ENCODE measurements at places on chromosomes 4 and X.

DNA sequence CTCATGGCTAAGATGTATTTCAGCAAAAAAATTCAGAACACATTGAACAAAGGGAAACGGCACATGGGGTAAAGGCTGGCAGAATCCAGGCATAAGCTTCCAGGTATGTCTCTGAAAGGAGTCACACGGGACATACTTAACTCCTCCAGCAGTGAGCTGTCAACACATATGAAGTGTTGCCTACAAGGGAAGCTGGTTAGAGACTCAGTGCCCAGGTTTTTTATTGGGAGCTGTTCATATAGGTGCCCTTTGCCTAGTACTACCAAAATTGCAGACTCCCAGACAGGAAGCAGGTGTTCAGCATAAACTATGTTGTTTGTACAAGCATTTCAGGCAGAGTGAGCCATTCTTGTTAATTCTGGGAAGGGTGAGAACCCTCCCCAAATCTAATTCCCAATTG, 77.4 kb upstream of the PUDP start:
- H3K27me3 ChIP-seq: no peaks in the 10 kb centered on the region
- no peak overlapping the region for H3K27ac ChIP-seq
- no peak overlapping the region for H3K4me3 ChIP-seq
- H3K36me3 ChIP-seq: no peaks in the 10 kb centered on the region

DNA sequence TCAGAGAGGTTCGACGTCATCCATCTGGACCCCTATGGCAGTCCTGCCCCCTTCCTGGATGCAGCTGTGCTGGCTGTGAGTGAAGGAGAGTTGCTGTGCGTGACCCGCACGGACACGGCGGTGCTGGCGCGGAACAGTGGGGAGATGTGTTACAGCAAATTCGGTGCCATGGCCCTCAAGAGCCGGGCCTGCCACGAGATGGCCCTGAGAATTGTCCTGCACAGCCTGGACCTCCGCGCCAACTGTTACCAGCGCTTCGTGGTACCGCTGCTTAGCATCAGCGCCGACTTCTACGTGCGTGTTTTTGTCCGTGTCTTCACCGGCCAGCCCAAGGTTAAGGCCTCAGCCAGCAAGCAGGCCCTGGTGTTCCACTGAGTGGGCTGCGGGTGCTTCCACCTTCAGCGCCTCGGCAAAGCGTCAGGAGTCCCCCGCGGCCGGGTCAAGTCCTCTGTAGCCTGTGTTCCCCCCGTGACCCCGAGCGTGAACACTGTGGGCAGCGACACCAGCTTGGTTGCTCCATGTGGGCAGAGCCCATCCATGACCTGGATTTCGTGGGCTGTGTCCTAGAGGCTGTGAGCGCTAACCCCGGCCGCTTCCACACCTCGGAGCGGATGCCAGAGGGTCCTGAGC, 186.7 kb upstream of the SLITRK2 start:
- no peaks in the 10 kb centered on the region for H3K4me1 ChIP-seq
- H3K27ac ChIP-seq: no peak overlapping the region
- H3K36me3 ChIP-seq: no peaks in the 10 kb centered on the region
- H3K27me3 ChIP-seq: no peaks in the 10 kb centered on the region
- DNase-seq: no peak

- no peaks in the 10 kb centered on the region for H3K4me1 ChIP-seq
- no peak overlapping the region for H3K4me3 ChIP-seq
- no peaks in the 10 kb centered on the region for H3K36me3 ChIP-seq
- no peak for DNase-seq
- H3K27me3 ChIP-seq: no peaks in the 10 kb centered on the region
- no peak overlapping the region for H3K27ac ChIP-seq
Measured at GRCh38 chr4:122038896-122039295, 87.0 kb upstream of the TRPC3 start.

DNA sequence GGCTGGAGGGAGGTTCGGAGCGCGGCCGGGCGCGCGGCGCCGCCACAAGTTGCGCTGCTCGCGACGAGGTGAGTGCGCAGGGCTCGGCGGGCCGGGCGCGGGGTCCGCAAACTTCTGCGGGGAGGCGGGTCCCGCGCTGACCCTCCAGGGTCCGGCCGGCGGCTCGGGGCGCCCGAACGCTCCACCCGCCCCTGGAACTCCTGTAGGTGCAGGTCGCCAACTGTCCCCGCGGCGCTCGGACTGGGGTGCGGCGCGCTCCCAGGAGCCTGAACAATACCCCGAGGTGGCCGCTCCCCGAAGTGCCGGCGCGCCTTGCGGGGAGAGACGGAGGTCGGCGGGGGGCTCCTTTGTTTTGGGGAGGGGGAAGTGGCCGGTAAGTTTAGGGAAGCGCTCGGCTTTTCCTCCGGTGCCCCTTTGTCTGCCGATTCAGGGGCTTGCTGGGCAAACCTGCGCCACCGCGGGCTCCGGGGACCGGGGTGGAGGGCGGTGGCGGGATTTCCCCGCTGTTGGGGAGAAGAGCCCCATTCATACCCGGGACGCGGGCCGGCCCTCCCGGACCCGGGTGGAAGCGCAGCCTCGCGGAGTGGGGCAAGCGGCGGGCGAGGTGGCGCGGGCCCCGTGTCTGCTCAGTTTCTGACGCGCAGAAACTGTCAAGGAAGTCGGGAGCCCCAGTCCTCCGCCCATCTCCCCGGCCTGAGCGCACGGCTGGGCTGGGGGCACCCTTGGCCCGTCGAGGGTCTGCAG, 694 bp downstream of the TBL1X start:
- no peaks in the 10 kb centered on the region for H3K27me3 ChIP-seq
- peak overlapping the region; percentile 57 for H3K4me3 ChIP-seq

- H3K27me3 ChIP-seq: no peaks in the 10 kb centered on the region
- DNase-seq: no peak
- H3K4me3 ChIP-seq: no peak overlapping the region
- no peaks in the 10 kb centered on the region for H3K4me1 ChIP-seq
- H3K27ac ChIP-seq: no peak overlapping the region
Measured at GRCh38 chrX:149312988-149313387, 192.1 kb downstream of the IDS start.

DNA sequence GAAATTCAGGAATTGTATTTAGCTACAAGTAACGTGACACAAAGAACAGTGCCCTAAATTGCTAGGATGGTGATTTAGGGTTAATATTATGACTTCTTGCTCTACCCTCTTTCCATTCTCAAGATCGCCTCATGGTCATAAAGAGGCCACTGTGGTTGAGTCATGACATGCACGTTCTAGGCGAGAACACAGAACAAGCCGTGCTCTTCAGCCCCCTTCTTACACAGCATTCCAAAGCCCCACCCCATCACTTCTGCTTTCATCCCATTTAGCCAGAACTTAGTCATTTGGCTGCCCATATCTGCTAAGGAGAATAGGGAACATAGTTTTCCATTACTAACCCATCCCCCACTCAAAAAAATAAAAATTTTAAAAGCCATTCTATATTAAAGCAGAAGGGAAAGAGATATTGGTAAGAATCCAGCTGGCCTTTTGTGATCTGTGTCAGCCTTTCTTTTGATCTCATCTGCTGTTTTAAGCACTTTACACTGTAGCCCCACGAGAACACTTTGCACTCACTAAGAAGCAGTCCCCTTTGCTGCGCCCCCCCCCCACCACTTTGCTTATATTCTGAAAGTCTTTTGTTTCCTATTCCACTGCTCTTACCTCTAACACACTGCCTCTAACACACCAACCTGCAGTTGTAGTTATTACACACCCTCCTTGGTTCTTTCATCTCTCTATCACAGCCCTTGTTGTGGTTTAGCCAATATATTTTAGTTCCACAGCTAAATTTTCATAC, 28.4 kb downstream of the NPNT start:
- no peaks in the 10 kb centered on the region for H3K27me3 ChIP-seq
- no peak overlapping the region for H3K27ac ChIP-seq
- H3K4me3 ChIP-seq: no peak overlapping the region

- H3K27me3 ChIP-seq: no peaks in the 10 kb centered on the region
- no peak overlapping the region for H3K27ac ChIP-seq
- no peaks in the 10 kb centered on the region for H3K4me1 ChIP-seq
- H3K4me3 ChIP-seq: no peak overlapping the region
- no peak for DNase-seq
Measured at GRCh38 chrX:9671998-9672397, 93.6 kb downstream of the GPR143 start.

DNA sequence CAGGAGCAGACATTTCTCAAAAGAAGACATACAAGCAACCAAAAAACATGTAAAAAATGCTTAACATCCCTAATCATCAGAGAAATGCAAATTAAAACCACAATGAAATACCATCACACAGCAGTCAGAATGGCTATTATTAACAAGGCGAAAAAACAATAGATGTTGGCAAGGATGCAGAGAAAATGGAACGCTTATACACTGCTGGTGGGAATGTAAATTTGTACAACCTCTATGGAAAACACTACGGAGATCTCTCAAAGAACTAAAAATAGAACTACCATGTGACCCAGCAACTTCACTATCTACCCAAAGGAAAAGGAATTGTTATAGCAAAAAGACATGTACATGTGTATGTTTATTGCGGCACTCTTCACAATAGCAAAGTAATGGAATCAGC, 71.5 kb downstream of the PPP4R3C start:
- no peak for DNase-seq
- H3K4me3 ChIP-seq: no peak overlapping the region
- H3K27ac ChIP-seq: no peak overlapping the region
- H3K27me3 ChIP-seq: no peaks in the 10 kb centered on the region

DNA sequence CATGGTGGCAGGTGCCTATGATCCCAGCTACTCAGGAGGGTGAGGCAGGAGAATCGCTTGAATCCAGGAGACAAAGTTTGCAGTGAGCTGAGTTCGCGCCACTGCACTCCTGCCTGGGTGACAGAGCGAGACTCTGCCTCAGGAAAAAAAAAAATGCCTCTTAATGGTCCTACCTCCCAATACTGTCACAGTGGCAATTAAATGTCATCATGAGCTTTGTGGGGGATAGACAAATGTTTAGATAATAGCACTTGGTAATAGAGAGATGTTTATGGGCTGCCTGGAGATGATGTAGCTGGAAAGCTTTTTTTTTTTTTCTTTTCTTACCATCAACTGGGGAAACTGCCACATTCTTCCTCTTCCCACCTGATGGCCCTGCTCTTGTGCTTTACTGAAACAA, 33.0 kb downstream of the GRK4 start:
- H3K27me3 ChIP-seq: no peaks in the 10 kb centered on the region
- no peak overlapping the region for H3K4me3 ChIP-seq
- H3K4me1 ChIP-seq: peaks cover 2% of the 10 kb centered on the region
- H3K36me3 ChIP-seq: no peaks in the 10 kb centered on the region

DNA sequence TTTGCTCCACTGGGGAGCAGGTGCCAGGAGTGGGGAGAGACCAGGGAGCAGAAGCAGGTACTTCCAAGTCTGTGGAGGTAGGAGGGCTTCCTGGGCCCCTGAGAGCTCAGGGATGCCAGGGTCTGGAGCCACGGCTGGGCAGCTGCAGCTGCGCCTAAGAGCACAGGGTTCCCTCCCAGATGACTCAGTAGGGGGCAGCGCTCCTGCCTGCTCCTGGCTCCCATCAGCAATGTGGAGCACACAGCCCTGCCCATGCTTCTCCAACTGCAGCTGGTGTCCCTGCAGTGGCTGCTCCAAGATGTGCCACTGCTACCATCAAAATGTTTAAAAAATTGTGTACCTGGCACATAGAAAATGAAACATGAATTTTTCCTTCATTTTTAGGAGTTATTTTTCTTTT, 1028.2 kb downstream of the PCDH7 start:
- no peak overlapping the region for H3K27ac ChIP-seq
- no peaks in the 10 kb centered on the region for H3K36me3 ChIP-seq
- no peaks in the 10 kb centered on the region for H3K4me1 ChIP-seq
- DNase-seq: no peak

- H3K4me1 ChIP-seq: no peaks in the 10 kb centered on the region
- H3K27ac ChIP-seq: no peak overlapping the region
- no peak overlapping the region for H3K4me3 ChIP-seq
- no peak for DNase-seq
- H3K36me3 ChIP-seq: no peaks in the 10 kb centered on the region
Measured at GRCh38 chr4:41475402-41475801, 62.6 kb upstream of the LIMCH1 start.

- H3K4me3 ChIP-seq: no peak overlapping the region
- no peak for DNase-seq
- no peaks in the 10 kb centered on the region for H3K4me1 ChIP-seq
- H3K27ac ChIP-seq: no peak overlapping the region
- H3K27me3 ChIP-seq: peaks cover 4% of the 10 kb centered on the region
Measured at GRCh38 chr4:154485127-154485773, 6.3 kb downstream of the DCHS2 start.

DNA sequence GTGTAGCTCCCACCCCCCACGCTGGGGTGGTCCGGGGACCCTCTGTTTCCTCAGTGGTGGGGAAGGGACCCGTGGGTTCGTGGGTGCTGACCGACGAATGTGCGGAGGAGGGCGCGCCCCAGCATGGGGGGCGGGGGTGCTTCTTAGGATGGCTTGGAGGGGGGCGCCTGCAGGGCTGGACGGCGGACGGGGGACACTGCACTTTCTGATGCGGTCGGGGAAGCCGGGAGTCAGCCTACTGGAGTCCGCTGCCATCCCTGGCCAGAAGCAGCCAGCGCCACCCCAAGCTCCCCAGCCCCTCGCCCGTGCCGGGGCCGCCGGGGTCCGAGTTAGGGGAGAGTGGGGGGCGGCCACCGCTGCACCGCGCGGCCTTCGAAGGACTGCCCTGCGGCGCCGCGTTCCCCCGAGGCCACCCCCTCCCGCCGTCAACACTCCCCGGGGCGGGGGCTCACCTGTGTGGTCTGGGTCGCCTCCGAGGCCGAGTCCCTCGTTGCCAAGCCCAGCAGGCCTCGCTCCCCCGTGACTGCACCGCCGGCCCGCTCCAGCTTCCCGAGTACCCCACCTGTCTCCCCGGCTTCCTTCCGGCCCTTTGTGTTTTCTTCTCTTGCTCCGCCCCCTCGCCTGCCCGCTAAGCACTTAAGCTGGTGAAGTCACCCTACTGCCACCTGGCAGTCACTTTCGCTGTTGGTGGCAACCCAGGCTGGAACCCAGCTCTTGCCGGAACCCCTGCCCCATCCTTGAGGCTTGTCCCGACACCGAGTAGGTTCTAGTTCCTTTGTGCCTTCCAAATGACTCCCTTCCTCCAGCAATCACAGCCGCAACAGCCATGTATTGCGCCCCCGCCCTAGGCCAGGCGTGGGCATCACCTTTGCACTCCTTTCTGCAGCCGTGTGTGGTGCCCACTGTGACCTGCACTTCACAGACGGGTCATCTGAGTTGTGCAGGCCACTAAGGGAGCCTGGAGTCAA, at the start of gene OCIAD2:
Gene OCIAD2, minus strand, starts transcription at position 569 of the 968 bp plus-strand sequence. CDS start 2,225 bp downstream, outside the sequence.
- DNase-seq: peak; percentile 90
- peak within 1 kb of the TSS; percentile 47 for H3K27ac ChIP-seq
- H3K36me3 ChIP-seq: peaks cover 19% of the 10 kb centered on the region
- peak within 1 kb of the TSS; percentile 93 for H3K4me3 ChIP-seq
- H3K27me3 ChIP-seq: no peaks in the 10 kb centered on the region

DNA sequence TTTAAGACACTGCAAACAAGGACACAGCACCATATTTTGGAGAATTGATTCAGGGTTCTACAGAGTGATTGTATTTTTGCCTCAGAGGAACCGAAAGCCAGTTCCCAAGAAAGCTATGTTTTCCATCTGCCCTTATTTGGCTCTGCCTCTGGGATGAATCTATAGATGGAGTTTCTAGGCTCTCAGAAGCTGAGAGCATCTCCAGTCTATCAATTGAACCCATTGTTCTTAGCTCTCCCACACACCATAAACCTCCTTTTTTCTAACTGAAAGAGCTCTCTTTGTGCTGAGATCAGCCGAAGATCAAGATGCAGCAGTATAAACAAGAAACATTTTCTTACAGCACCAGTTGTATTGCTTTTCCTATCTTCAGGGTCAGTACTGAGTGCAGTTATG, 16.9 kb downstream of the PLP1 start:
- no peaks in the 10 kb centered on the region for H3K36me3 ChIP-seq
- H3K4me3 ChIP-seq: no peak overlapping the region
- DNase-seq: no peak
- H3K27ac ChIP-seq: no peak overlapping the region

- no peak overlapping the region for H3K4me3 ChIP-seq
- H3K4me1 ChIP-seq: no peaks in the 10 kb centered on the region
- H3K36me3 ChIP-seq: no peaks in the 10 kb centered on the region
- H3K27me3 ChIP-seq: no peaks in the 10 kb centered on the region
Measured at GRCh38 chr4:52483186-52483890, 175.8 kb downstream of the USP46 start.
